ENCODE measurements at places on chromosomes 5 and 9.

GRCh38 chr9:130264414-130265350 lies 878 bp upstream of the HMCN2 start:
- DNase-seq, result no peak

GRCh38 chr5:144352732-144353317 lies 182.2 kb downstream of the KCTD16 start:
- no peak for DNase-seq

- DNase-seq, result no peak
These were observed 193.8 kb downstream of the SMARCA2 start for GRCh38 chr9:2208991-2209390.

DNA sequence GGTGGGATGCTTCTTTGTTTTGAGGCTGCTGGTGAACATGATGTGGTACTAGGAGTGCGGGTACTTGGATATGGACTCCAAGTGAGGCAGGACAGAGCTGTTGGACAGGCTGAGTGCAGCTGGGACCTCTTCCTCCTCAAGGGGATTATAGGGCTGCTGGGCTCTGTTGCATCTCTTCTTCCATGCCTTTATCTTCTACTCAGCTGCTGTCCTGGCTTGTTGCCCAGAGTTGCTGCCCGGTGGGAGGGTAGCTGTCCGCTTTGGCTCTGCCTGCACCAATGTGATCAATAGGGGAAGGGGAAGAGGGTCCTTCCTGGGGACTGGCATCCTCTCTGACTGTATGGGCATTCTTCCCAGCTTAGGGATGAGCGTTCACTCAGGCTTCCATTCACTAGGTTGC lies 1217.9 kb upstream of the ACO1 start:
- no peak for DNase-seq

DNA sequence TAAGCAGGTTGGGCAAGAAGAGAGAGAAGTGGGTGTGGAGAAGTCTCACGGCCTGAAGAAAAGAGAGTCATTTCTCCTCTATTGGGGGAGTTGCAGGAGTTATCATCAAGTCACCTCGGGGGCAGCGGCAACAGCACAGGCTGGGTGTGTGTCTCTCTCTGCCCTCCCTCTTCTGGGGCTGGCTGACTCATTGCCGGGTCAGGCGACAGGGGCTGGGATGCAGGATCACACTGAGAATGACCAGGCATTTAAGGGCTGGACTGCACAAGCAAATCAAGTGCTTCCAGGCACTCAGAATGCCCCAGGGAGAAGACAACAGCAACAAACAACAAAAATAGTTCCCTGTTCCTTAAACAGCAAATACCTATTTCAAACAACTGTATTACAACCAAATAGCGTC lies 6.3 kb upstream of the EQTN start:
- no peak for DNase-seq

DNA sequence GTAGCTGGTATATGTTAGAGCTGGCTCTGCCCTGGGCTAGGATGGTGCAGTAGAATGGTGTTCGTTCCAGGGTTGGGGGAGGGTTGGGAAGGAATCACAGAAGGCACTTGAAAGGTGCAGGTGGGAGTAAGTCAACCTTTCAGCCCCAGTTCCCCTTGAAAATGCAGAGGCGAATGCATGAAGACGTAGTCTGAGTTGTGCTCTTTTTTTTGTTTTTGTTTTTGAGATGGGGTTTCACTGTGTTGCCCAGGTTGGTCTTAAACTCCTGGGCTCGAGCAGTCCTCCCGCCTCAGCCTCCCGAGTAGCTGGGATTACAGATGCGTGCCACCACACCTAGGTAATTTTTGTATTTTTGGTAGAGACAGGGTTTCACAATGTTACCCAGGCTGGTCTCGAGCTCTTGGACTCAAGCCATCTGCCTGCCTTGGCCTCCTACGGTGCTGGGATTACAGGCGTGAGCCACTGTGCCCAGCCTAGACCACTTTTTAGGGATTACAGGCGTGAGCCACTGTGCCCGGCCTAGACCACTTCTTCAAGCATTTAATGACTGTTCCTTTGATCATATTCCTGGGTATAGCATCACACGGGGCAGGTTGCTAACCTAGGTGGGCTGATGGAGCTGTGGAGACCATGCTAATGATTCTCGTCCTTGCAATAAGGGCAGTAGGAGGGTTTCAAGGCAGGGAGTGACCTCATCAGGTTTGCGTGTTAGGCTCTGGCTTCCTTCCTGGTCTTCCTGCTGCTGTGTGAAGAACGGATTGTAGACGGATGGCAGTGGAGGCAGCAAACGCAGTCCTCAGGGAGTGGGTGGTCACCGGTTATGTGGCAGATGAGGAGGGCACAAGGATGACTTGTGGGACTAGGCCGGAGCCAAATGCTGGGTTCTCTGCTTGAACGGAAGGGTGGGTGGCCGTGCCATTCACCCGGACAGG lies 13.7 kb downstream of the EHMT1 start:
- DNase-seq, result no peak

DNA sequence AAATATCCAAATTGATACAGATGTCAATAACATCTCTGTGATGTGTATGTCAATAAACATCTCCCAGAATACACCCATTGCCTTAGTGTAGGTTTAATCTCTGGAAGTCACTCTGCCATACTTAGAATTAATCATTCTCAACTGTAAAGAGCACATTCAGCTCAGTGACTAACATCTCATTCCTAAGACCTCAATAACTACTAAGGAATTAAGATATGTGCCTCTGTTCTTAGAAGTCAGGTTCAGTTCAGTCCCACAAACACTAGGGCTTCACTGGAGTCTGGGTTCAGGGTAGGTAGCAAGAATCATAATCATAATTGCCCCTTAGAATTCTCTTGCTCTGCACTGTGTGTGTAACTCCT lies 31.7 kb downstream of the UGCG start:
- DNase-seq, result no peak

DNA sequence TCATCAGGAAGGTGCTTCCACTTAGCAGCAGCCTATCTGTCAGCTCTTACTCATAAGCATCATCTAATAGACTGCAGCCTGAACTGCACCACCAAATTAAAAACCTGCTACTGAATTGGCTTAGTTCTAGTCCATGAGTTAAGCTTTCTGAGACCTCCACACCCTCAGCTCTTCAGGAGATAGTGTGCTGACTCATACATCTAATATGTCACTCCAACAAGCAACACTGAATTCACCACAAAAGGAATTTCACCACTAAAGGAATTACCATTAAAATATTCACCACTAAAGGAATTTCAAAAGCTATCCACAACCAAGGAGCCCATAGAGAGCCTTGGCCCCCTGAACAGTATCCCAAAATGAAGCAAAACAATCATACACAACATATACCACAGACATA lies 418.5 kb upstream of the RORB start:
- no peak for DNase-seq

GRCh38 chr5:61440086-61440485 lies 108.0 kb downstream of the ZSWIM6 start:
- DNase-seq, result no peak

DNA sequence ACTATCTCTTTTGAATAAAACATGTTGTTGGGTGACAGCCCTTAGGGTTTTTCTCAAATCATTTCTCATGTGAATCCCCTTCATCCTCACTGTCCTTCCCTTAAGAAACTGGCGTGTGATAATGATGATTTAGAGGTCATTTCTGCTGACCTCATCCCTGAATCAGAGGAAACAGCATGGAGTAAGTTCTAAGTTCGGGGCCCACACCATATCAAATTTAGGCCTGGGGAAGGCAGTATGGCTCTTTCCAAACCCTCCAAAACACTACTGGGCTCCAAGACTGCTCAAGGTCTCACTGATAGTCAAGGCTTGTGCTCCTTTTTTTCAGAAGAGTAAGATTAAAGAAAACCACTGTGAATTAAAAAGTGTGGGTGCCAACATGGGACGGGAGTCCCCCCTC lies 872 bp upstream of the SMIM3 start:
- no peak for DNase-seq

GRCh38 chr5:141507387-141508091 lies 18.7 kb downstream of the PCDHGC5 start:
- DNase-seq, result no peak

DNA sequence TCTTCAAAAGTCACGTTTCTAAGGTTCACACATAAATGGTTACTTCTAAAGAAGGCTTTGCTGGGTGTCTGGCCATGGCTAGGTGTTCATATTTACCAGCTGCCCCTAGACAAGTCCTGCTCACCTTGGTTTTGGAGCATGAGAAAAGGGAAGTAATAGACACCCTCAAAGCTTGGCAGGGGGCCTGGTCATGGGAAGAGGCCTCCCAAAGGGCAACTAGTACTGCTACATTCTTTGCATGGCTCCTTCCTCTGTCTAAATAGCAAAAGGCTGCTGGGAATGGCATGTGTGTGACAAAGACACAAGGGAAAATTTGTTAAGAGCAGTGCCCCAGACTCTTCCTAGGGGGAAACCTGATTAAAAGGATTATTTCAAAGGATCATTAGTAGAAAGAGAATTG lies 93.4 kb downstream of the NRG2 start:
- no peak for DNase-seq

DNA sequence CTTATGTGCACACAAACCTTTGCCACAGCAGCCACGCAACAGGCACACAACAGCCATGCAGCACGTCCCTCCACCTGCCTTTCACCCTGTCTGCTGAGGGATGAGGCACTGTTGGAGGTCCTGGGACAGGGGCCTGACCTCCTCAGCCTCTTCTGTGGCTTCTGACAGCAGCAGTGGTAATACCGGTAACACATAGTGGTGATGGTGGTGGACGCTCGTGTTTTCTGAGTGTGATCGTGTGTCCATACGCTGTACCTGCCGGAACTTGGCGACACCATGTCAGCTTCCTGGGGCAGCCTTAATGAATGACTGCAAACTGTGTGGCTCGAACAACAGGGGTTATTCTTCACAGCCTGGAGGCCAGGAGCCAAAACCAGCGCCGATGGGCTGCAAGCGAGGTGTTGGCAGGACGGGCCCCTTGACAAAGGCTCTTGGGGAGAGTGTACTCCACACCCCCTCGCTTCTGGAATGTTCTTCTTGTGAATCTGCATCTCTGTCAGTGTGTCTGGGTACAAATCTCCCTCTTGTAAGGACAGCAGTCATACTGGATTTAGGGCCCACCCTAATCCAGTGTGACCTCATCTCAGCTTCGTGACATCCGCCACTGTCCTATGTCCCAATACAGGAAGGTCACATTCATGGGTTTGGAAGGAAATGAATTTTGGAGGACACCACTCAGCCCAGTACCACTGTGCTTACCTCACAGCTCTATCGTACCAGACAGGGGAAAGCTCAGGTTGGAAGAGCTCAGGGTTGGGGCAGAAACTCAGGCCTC lies 55.3 kb upstream of the EXOC3 start:
- no peak for DNase-seq

GRCh38 chr9:77827104-77827784 lies 179.1 kb upstream of the GNA14 start:
- no peak for DNase-seq

DNA sequence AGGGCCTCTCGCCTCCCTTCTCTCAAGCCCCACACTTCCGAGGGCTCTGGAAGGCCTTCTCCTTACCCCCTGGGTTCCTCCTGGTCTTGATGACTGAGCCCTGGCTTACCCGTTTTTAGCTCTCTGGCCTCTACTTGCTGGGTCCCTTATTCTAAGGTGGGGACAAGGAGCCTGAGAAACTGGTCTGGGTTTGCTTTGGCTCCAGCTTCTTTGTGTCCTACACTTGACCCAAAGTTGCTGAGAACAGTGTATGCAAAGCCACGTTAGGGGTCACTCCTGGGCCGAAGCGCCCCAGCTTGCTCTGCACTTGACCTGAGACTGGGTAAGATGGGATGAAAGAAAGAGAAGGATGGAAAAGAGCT lies 788 bp downstream of the ZNF346 start:
- DNase-seq, result no peak

DNA sequence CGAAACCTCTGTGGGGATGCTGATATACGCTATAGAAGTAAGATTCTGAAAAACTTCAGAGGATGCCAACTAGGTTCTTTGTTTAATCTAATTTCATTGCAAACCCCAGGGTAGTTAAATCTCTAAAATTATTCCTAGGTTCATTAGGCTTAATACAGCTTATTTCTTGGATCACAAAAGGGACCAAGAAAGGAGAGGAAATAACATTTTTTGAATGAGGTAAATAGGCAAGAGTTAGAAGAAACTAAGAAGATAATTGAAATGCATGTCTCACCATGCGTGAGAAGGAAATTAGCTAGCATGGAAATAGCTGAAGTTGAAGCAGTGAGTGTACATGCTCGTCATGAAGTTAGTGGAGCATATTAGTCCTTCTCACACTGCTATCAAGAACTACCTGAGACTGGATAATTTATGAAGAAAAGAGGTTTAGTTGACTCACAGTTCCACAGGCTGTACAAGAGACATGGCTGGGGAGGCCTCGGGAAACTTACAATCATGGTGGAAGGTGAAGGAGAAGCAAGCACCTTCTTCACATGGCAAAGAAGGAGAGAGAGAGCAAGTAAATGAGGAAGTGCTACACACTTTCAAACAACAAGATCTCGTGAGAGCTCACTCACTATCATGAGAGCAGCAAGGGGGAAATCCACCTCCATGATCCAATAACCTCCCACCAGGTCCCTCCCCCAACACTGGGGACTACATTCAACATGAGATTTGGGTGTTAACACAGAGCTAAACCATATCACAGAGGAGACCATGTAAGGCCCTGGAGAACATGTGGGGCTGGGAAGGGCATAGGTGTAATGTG lies 125.1 kb upstream of the OSMR start:
- DNase-seq, result no peak

DNA sequence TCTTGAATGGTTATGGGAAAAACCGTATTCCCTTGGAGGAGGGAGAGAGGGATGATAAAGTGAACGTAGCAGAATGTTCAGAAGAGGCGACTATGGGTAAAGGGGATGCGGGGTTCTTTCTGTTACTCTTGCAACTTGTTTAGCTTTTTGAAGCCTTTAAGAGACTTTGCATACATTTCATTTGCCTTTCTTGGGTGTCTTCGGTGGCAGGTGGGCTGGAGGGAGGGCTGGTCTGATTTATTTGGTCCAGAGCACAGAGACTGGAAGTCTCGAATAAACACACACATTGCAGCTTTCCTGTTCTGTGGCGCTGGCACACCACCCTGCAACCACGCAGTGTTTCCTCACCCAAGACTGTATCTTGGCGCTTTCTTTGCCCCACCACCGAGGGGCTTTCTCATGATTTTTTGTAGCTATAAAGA lies 23.2 kb downstream of the TTF1 start:
- no peak for DNase-seq

GRCh38 chr9:95966306-95966705 lies 90.8 kb downstream of the ERCC6L2 start:
- no peak for DNase-seq

Measured in activated T-cell treated with anti-CD3 and anti-CD28 coated beads, Interleukin-2, amount 50 U/mL, for 24 hours (primary cell).